ENCODE measurements at places on chromosomes 3 and 15.

DNA sequence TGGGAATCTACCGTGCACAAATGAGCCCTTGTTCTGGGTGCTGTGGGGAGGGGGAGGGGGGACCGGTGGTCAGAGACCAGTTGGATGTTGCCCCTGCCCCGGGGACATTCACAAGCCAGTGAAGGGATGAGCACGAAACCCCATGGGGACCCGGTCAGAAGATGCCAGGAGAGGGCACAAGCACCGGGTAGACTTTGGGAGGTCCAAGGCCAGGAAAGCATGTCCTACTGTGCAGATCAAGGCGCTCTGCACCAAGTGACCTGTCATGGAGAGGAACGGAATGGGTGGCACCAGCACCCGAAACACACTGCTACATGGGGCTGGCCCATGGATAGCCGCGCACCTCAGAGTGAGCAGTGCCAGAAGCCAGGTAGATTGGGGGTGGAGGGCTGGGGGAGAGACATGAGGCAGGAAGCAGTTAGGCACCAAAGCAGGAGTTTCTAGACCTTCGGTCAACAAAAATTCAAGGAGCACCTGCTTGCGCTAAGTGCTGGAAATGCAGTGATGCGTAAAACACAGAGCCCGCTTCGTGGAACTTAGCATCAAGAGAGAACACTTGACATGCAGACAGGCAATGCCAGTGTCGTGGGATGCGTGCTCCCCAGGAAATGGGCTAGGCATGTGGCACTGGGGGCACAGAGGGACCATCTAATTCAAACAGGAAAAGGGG is 99.1 kb downstream of the CPN2 start:
- DNase-seq: no peak

- no peak for DNase-seq
Measured at GRCh38 chr15:37289109-37289765, 188.9 kb upstream of the MEIS2 start.

DNA sequence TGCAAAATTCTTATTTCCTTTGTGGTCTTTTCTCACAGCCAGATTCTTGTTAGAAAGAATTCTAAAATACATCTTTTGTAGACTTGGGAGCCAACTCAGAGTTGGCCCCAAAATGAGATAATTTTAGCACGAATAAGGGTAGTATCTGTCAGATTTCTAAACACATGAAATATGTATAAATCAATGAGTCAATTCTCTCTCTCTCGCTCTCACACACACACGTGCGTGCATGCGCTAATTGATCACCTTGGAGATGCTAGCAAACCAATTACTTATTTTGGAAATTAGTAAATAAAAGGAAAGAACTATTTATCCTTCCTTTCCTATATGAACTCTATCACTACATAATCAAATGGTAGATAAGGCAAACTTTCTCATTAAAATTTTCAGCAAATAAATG is 32.9 kb upstream of the PIK3R4 start:
- DNase-seq: no peak

GRCh38 chr15:70277556-70277955 is 179.8 kb upstream of the TLE3 start:
- DNase-seq: no peak

DNA sequence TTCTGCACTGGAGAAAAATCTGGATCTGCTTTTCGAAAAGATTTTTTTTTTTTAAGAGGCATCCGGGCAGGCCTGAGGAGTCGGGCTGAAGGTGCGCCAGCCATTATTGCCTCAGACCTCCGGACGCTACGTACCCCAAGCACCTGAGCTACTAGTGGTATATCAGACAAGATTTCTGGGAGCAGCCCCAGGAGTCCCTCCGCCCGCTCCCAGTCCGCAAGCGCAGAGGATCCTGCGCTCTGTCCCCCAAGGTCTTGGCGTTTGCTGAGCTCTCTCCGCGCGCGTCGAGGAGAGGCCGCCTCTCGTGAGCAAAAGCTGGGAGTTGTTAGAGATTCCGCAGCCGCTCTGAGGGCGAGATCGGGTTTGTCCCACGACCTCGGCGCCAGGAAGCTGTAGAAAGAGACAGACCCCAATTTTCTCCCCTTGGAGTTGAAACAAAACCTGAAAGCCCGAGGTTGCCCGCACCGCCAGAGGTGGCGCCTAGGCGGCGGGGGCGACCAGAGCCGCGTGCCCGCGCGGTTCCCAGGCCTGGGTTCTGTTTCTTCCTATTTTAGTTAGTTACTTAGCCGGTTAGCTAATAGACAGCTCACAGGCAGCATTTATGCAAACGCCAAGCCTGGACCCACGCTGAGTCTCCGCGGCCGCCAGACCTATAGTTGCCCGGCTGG is 72.5 kb upstream of the POLG start:
- DNase-seq: no peak

DNA sequence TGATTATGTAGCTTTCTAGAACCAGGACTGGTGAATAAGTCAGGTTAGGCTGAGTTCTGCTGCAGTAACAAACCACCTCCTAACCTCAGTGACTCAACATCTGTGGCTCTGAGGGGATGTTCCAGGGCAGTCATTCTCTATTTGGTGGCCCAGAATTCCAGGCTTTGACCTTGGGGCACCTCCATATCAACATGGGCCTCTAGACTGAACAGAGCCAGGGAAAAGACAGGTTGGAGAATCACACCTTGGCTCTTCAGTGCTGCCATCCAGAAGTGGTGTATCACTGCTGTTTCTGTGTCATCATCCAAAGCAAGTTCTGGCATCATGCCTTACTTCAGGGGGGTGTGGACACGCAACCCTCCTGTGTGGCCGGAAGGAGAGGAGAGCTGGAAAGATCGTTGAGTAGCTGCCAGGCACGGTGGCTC is 15.3 kb downstream of the ZBTB47 start:
- no peak for DNase-seq

- DNase-seq: no peak
Measured at GRCh38 chr15:68407886-68408881, 23.8 kb downstream of the ITGA11 start.

DNA sequence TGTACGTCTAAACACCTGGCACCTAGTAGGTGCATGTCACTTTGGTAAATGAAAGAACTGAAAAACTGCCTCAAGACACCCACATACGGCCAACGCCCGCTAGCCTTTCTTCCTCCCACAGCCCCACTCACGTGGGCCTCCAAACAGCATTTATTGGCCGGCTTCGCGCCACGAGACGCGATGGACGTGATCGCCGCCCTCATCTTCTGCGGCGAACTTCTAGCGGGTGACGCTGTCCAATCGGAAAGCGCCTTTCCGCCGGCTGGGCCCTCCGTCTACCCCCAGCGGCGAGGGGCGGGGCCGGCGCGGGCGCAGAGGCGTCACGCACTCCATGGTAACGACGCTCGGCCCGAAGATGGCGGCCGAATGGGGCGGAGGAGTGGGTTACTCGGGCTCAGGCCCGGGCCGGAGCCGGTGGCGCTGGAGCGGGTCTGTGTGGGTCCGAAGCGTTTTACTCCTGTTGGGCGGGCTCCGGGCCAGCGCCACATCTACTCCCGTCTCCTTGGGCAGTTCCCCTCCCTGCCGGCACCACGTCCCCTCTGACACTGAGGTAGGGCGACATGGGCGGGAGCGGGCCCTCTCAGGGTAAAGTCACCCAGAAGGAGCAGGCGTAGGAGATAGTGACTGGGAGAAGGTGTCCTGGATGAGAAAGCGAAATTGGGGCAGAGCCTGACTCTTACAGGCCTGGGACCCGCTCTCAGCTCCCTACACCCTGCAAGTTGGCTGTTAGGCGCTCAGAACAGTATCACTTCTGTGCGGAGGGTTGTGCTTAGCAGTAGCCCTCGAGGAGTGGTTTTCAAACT is at the start of gene LMLN:
Gene LMLN (plus strand): TSS at position 327 of the 803 bp plus-strand sequence. CDS start 29 bp downstream, at position 356.
- peak; percentile 88 for DNase-seq

GRCh38 chr3:105367406-105368213 is 901 bp downstream of the ALCAM start:
- DNase-seq: peak; percentile 12

DNA sequence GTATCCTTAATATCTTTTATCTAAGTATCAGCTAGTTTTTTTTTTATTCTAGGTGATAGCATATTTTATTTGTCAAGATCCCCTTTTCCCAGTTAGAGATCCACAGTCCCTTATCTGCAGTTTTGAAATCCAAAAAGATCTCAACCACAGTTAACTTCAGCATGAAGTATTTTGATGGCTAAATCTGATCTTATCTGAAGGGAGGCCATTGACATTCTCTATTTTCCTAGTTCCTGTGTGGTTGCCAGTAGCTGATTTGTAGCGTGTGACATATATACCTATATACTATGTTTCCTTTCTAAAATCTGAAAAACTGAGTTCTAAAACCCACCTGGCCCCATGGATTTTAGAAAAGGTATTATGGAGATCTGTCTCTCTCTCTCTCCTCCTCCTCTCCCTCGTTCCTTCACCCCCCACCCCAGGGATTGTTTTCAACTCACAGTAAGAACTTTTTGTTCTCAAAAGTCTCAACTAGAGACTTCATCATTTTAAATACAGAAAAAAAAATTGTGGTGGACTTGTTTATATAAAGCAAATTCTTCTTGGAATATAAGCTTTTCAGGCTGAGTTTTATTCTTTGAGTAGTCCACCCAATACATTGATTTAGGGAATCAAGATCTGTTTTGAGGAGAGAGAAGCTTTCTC is 12.3 kb downstream of the TCF12 start:
- DNase-seq: no peak

- no peak for DNase-seq
Measured at GRCh38 chr3:197124713-197125112, 95.1 kb upstream of the MELTF start.

GRCh38 chr3:14222900-14223594 is 44.4 kb downstream of the LSM3 start:
- no peak for DNase-seq

GRCh38 chr3:183513046-183513706 is 42.3 kb downstream of the KLHL6 start:
- DNase-seq: peak; percentile 33

- no peak for DNase-seq
Measured at GRCh38 chr3:164533275-164533674, 545.0 kb downstream of the SI start.

DNA sequence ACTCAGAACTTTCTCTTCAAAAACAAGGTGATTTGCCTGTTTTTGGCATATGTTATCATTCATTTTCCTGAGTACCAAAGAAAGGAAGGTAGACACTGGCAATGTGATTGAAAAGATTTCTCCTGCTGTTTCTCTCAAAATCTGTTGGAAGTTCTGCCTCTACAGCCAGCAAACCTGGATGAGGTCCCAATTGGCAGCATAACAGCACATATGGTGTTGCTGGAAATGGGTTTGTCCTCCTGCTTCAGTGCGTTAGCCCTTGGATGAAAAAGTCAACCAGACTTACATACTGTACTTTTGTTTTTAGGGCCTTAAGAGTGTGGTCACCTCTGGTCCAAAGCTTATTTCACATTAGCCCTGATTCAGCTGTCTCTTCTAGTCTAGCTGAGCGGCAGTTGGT is 237.6 kb upstream of the MME start:
- no peak for DNase-seq
